ENCODE measurements at places on chromosomes 4 and X. TPM values are rescaled to one million over a fixed set of nuclear protein-coding genes. Genes with fewer than 3 reads are reported as not detected.

PPM1K gene
- 8.1 TPM for polyA plus RNA-seq

- H3K4me3 ChIP-seq, result no peak overlapping the region
- H3K36me3 ChIP-seq, result no peaks in the 10 kb centered on the region
- H3K27me3 ChIP-seq, result no peaks in the 10 kb centered on the region
- no peak overlapping the region for H3K27ac ChIP-seq
- peak; percentile 65 for DNase-seq
These were observed 57.6 kb upstream of the FAT1 start for GRCh38 chr4:186781032-186781917.

- no peak for DNase-seq
- H3K4me1 ChIP-seq, result peaks cover 5% of the 10 kb centered on the region
- no peaks in the 10 kb centered on the region for H3K27me3 ChIP-seq
These were observed 161.9 kb upstream of the GPRIN3 start for GRCh38 chr4:89469516-89469915.

DNA sequence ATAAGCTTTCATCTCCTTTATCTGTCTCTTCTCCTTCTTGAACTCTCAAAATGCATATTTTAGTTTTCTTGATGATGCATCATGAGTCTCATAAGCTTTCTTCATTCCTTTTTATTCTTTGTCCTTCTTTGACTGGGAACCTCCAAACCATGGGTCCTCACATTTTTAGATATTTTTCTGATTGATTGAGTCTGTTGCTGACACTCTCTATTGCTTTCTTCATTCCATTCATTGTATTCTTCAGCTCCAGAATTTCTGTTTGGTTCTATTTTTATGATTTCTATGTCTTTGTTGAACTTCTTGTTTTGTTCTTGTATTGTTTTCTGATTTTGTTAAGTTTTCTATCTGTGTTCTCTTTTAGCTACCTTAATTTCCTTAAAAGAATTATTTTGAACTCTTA, 74.9 kb downstream of the ADAMTS3 start:
- H3K27me3 ChIP-seq, result no peaks in the 10 kb centered on the region
- no peak overlapping the region for H3K4me3 ChIP-seq
- H3K27ac ChIP-seq, result no peak overlapping the region
- no peak for DNase-seq

DNA sequence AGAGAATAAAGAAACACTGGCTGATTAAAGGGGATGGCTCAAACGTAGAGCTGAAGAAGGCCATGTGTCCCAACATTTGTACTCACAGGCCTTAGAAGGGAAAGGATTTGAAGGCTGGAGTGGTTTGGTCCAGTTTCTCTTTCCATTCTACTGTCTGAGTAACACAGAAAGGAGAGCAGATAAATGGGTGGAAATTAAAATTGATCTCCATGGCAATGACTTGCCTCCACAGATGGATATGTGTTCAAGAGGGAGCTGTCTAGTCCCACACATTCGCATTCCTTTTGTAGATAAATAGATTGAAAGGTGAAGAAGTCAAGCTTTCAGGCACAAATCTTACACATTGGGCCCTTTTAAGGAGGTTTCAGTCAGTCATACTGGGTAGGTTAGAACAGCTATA, 74.6 kb downstream of the DOCK11 start:
- H3K27ac ChIP-seq, result no peak overlapping the region
- no peaks in the 10 kb centered on the region for H3K36me3 ChIP-seq
- no peak for DNase-seq
- H3K27me3 ChIP-seq, result no peaks in the 10 kb centered on the region
- no peaks in the 10 kb centered on the region for H3K4me1 ChIP-seq

DNA sequence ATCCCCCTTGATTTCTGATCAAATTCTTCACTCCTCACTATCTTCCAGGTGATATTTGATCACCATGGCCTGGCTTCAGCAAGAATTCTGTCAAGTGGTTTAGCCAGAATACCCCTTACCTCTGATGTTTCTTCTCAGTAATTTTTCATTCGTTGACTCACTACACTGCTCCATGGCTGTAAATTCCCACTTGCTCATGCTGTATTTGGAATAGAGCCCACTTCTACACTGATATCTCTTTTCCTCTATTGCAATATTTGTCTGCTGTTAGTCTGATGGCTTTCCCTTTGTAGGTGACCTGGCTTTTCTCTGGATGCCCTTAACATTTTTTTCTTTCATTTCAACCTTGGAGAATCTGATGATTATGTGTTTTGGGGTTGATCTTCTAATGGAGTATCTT, 73.9 kb upstream of the DIPK2B start:
- no peak overlapping the region for H3K4me3 ChIP-seq
- no peak overlapping the region for H3K27ac ChIP-seq
- no peaks in the 10 kb centered on the region for H3K27me3 ChIP-seq
- no peaks in the 10 kb centered on the region for H3K4me1 ChIP-seq

GRCh38 chrX:46712764-46713163, 46.2 kb downstream of the SLC9A7 start:
- H3K36me3 ChIP-seq, result no peaks in the 10 kb centered on the region
- H3K27ac ChIP-seq, result no peak overlapping the region
- H3K4me1 ChIP-seq, result no peaks in the 10 kb centered on the region
- DNase-seq, result no peak

GRCh38 chr4:149980941-149981340, 97.3 kb upstream of the DCLK2 start:
- H3K36me3 ChIP-seq, result no peaks in the 10 kb centered on the region
- H3K4me3 ChIP-seq, result no peak overlapping the region
- H3K27me3 ChIP-seq, result no peaks in the 10 kb centered on the region
- H3K4me1 ChIP-seq, result no peaks in the 10 kb centered on the region
- DNase-seq, result peak; percentile 46

DNA sequence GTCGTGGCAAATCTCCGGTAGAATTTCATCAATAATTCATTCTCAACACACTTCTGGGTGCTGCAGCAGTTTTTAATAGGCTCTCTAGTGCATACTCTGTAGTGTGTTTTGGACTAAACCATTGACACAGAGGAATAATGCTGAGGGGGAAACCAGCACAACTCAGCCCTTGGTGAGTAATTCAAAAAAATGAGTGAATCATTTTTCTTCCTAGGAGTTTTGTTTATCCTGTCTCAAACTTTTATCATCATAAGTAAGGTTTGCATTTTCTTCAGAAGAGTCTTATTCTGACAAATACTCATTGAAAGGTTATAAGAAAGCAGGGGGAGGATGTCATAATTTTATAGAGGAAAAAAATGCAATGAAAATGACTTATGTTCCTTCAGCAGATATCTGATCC, 2542.7 kb downstream of the PCDH7 start:
- no peaks in the 10 kb centered on the region for H3K36me3 ChIP-seq
- no peaks in the 10 kb centered on the region for H3K4me1 ChIP-seq
- no peaks in the 10 kb centered on the region for H3K27me3 ChIP-seq
- no peak overlapping the region for H3K27ac ChIP-seq

DNA sequence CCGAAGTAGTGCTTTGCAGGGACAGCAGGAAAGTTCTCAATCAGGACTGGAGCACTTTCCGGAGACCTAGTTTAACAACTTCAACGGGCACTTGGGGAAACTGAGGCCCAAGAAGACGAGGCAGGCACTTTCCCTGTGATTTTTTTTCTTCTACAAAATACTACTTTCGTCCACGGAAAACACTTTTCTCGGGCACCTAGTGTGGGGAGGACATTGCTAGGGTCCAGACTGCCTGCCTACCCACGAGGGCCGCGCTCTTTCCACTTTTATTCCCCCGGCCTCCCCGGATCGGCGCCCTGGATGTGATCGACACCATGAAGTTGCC, 125.4 kb upstream of the CXorf66 start:
- H3K4me1 ChIP-seq, result no peaks in the 10 kb centered on the region
- H3K27me3 ChIP-seq, result no peaks in the 10 kb centered on the region
- H3K27ac ChIP-seq, result no peak overlapping the region
- no peaks in the 10 kb centered on the region for H3K36me3 ChIP-seq
- DNase-seq, result no peak

DNA sequence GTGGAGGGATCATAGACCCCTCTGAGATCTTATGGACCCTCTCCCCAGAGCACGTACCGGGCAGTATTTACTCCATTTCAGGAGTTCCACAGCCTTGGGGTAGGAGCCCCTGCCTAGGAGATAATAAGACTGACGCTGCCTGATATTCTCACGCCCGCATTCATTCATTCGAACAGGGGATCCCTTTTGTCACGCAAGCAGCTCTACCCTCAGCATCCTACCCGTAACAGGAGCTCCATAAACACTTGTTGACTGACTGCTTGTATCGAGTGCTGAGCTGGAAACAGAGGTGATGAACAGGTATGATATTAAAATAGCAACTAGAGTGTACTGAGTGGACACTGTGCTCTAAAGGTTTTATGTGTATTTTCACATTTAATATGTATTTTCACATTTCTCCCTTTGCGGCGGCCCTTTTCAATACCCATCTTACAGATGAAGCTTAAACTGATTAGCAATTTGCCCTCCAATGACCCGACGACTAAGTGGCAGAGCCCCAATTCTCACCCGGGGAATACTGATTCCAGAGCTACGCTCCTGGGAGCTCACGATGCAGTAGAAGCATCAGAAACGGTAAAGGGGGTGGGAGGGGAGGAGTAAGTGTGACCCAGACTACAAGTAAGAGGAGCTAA, 888 bp downstream of the RAB28 start:
- no peaks in the 10 kb centered on the region for H3K4me1 ChIP-seq
- peak overlapping the region; percentile 98 for H3K27ac ChIP-seq
- H3K4me3 ChIP-seq, result peak overlapping the region; percentile 82
- peak; percentile 28 for DNase-seq

SPACA5B gene
- polyA plus RNA-seq, result not detected

GRCh38 chrX:46436744-46437143, 108.5 kb downstream of the ZNF674 start:
- H3K4me1 ChIP-seq, result no peaks in the 10 kb centered on the region
- H3K4me3 ChIP-seq, result no peak overlapping the region
- H3K27ac ChIP-seq, result no peak overlapping the region
- H3K27me3 ChIP-seq, result no peaks in the 10 kb centered on the region
- DNase-seq, result no peak

- no peak overlapping the region for H3K4me3 ChIP-seq
- H3K36me3 ChIP-seq, result no peaks in the 10 kb centered on the region
- no peaks in the 10 kb centered on the region for H3K27me3 ChIP-seq
- no peak for DNase-seq
These were observed 56.7 kb downstream of the JAKMIP1 start for GRCh38 chr4:6143603-6144181.

TFE3 gene
- polyA plus RNA-seq, result 22.2 TPM

GRCh38 chr4:67161311-67161710, 384.0 kb downstream of the CENPC start:
- no peaks in the 10 kb centered on the region for H3K36me3 ChIP-seq
- DNase-seq, result no peak

ZCCHC4 gene
- 9.0 TPM for polyA plus RNA-seq

DNA sequence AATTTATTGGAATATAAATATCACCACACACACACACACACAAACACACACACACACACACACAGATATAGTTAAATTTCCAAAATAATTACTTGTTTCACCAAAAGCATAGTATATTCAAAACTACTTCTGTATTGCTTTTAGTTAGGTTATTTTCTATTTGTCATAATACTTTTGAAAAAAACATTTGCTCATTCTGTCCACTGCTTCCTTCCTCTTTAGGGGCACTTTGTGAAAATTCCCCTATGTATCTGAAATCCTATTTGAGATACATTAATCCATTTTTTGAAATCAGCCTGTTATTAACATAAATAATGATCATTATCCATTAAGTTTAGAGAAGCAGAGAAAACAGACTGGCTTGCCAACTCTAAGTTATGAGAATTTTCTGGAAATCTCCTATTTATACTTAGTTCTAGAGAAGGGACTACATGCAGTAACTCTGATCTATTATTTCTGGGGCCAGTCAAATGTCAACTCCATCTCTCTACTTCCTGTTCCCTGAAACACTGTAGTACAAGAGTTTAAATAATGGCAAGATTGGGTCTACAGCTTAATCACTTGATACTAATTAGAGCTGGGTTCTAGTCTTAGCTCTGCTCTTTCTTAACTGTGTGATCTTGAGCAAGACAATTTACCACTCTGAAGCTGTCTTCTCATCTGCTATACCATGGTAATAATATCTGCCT, 54.4 kb upstream of the GPR174 start:
- H3K36me3 ChIP-seq, result no peaks in the 10 kb centered on the region
- no peak overlapping the region for H3K4me3 ChIP-seq
- no peak overlapping the region for H3K27ac ChIP-seq
- DNase-seq, result no peak
- H3K27me3 ChIP-seq, result no peaks in the 10 kb centered on the region

MAGEA2 gene
- polyA plus RNA-seq, result not detected

RNF175 gene
- not detected for polyA plus RNA-seq

GRCh38 chr4:15001248-15001868, 923 bp upstream of the CPEB2 start:
- H3K4me3 ChIP-seq, result peak overlapping the region; percentile 75
- peaks cover 3% of the 10 kb centered on the region for H3K4me1 ChIP-seq
- no peaks in the 10 kb centered on the region for H3K36me3 ChIP-seq

GRCh38 chr4:88033309-88033708, 25.9 kb downstream of the PKD2 start:
- peak; percentile 75 for DNase-seq
- H3K4me1 ChIP-seq, result peaks cover 10% of the 10 kb centered on the region
- H3K36me3 ChIP-seq, result peaks cover 6% of the 10 kb centered on the region
- no peak overlapping the region for H3K4me3 ChIP-seq
- H3K27me3 ChIP-seq, result no peaks in the 10 kb centered on the region

DNA sequence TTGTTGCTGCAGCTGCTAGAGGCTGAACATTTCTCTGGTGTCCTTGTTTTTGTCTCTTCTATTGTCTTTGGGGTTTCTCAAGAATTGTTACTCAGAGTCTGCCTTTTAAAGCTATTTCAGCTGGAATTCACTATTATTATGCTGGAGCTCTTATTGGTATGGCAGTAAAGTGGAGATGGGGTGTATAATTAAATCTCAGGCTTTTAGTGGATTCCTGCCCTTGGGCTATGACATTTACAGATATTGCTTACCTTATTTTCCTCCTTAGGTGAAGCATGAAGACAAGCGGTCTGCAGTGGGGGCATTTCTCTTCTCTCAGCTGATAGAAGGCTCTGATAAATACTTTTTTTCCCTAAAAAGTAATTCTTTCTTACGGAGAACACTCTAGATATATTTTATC, 1656.6 kb upstream of the IGFBP7 start:
- no peak overlapping the region for H3K4me3 ChIP-seq
- no peaks in the 10 kb centered on the region for H3K36me3 ChIP-seq
- no peaks in the 10 kb centered on the region for H3K27me3 ChIP-seq
- H3K27ac ChIP-seq, result no peak overlapping the region

GRCh38 chr4:39621582-39621981, 17.1 kb downstream of the SMIM14 start:
- H3K36me3 ChIP-seq, result no peaks in the 10 kb centered on the region
- H3K4me1 ChIP-seq, result peaks cover 6% of the 10 kb centered on the region
- H3K4me3 ChIP-seq, result no peak overlapping the region
- DNase-seq, result peak; percentile 81
- H3K27me3 ChIP-seq, result no peaks in the 10 kb centered on the region
- H3K27ac ChIP-seq, result peak overlapping the region; percentile 64

GRCh38 chr4:184329659-184330400, 112.2 kb upstream of the ENPP6 start:
- H3K36me3 ChIP-seq, result no peaks in the 10 kb centered on the region
- H3K4me3 ChIP-seq, result no peak overlapping the region
- peak; percentile 12 for DNase-seq
- no peaks in the 10 kb centered on the region for H3K4me1 ChIP-seq
- no peaks in the 10 kb centered on the region for H3K27me3 ChIP-seq
